ENCODE measurements at places on chromosomes 4 and X.

GRCh38 chrX:130393451-130394074 is 8.1 kb upstream of the GPR119 start:
- DNase-seq, result peak; percentile 65

GRCh38 chr4:4590546-4590945 is 48.7 kb upstream of the STX18 start:
- no peak for DNase-seq

GRCh38 chr4:123812066-123812390 is 415.4 kb downstream of the SPRY1 start:
- DNase-seq, result no peak

DNA sequence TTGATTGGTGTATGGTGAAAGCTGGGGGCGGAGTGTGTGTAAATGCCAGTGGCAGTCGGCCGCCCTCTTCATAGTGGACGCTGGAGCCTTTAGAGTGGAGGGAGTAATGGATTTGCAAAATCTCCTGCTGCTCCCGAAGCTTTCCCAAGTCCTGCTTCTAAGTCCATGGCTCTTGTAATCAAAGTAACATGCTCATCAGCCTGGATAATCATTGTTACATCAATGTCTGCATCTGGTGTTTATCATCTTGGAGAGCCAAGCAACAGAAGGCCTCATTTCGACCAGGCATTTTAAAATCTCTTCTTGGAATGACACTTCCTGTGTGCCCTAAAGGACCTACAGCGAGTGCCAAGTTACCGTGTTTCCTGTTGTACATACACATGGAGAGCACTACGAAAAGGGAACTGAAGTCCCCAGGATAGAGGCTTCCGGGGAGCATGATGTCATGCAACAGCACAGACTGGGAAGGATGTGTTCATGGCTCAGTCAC is 32.2 kb downstream of the UNC5C start:
- DNase-seq, result no peak

GRCh38 chrX:97876697-97877407 is 993.1 kb downstream of the RPA4 start:
- no peak for DNase-seq

All from putamen (tissue), 1 donor.